Fibroblast of villous mesenchyme (primary cell): ENCODE measurements at places on chromosomes 16 and 17. TPM values are rescaled to one million over a fixed set of nuclear protein-coding genes. Genes with fewer than 3 reads are reported as not detected.

FTO gene
- total RNA-seq = 101 and 157 TPM in 2 replicates

IL34 gene
- total RNA-seq = 1.3 and 1.7 TPM in 2 replicates

NUPR1 gene
- 8.2 and 27.7 TPM in 2 replicates for total RNA-seq

RRAD gene
- 12.5 and 15.1 TPM in 2 replicates for total RNA-seq

TANC2 gene
- 35.1 and 40.2 TPM in 2 replicates for total RNA-seq

ZC3H7A gene
- total RNA-seq = 39.0 and 59.2 TPM in 2 replicates

RHBDL3 gene
- under 0.01 TPM in 1 of 2 replicates, not detected in the other for total RNA-seq

TMEM106A gene
- 11.0 and 11.7 TPM in 2 replicates for total RNA-seq
